Esophagus muscularis mucosa (tissue), 4 donors: ENCODE measurements at places on chromosomes 1 and 21. TPM values are rescaled to one million over a fixed set of nuclear protein-coding genes. Genes with fewer than 3 reads are reported as not detected.

Gene MYOG
- not detected for total RNA-seq

- DNase-seq, result no peak
Measured at GRCh38 chr1:27086026-27086425, 68.9 kb downstream of the SLC9A1 start.

Gene NBL1
- 469 TPM for total RNA-seq

- DNase-seq, result no peak
Measured at GRCh38 chr1:169250795-169251194, 116.8 kb downstream of the NME7 start.

GRCh38 chr1:28301368-28302174 is 27.3 kb upstream of the MED18 start:
- no peak for DNase-seq
